ENCODE measurements at places on chromosomes 4 and X. TPM values are rescaled to one million over a fixed set of nuclear protein-coding genes. Genes with fewer than 3 reads are reported as not detected.

- DNase-seq = no peak
Measured at GRCh38 chr4:150974750-150975149, 40.3 kb downstream of the LRBA start.

The LRCH2 gene
- total RNA-seq = 4.8 TPM

The TMPRSS11A gene
- total RNA-seq = 0.81 TPM

- DNase-seq = no peak
Measured at GRCh38 chr4:61556277-61556676, 356.2 kb downstream of the ADGRL3 start.

The RNF175 gene
- 11.3 TPM for total RNA-seq

The ARSJ gene
- total RNA-seq = 4.9 TPM

DNA sequence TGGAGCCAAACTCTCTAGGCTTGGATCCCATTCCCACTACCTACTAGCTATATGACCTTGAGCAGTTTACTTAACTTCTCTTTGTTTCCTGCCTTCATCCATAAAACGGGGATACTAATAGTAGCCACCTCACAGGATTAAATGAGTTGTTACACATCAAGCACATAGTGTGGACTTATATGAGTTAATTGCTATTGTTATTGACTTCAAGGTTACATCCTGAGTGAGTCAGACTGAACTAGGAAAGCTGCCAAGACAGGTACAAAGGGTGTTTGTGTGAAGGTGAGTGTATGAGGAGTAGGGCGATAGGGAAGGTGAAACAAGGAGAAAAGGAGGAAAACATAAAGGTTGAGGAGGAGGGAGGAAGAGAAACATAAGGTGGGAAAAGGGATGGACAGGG lies 32.2 kb downstream of the TFDP3 start:
- DNase-seq = no peak

DNA sequence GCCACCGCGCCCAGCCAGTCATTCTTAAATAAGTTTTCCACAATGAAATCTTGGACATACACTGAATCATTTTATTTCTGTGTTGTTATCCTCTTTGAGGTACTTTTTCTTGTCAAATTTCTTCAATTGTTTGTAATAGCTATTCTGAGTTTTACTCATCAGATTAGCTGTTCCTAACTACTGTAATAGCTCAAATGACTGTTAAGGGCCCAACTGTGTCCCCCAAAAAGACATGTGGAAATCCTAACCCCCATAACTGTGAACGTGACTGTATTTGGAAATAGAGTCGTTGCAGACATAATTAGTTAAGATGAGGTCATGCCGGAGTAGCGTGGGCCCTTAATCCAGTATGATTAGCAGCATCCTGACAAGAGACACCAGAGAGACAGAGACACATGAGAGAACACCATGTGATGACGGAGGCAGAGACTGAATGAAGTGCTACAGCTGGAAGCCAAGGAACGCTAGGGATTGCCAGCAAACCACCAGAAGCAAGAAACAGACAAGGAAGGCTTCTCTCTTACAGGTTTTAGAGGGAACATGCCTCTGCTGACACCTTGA lies 22.9 kb downstream of the ACOT9 start:
- DNase-seq = no peak

The SLITRK2 gene
- total RNA-seq = 5.4 TPM

The KIT gene
- 19.5 TPM for total RNA-seq

The PAGE2B gene
- not detected for total RNA-seq

DNA sequence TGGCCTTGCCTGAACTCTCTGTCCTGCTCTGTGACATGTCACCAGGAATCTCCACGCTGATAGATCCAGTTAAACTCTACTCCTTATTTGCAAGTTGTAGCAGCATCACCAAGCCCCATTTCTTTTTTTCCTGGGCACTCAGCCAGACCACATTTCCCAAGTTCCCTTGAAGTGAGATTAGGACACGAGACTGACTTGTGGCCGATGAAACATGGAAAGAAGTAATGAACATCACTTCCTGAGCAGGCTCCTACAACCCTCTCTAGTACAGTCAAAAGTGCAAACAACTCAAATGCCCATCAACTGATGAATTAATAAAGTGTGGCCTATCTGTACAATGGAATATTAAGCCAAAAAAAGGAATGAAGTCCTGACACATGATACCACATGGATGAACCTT lies 74.6 kb downstream of the MAP3K15 start:
- DNase-seq = no peak

DNA sequence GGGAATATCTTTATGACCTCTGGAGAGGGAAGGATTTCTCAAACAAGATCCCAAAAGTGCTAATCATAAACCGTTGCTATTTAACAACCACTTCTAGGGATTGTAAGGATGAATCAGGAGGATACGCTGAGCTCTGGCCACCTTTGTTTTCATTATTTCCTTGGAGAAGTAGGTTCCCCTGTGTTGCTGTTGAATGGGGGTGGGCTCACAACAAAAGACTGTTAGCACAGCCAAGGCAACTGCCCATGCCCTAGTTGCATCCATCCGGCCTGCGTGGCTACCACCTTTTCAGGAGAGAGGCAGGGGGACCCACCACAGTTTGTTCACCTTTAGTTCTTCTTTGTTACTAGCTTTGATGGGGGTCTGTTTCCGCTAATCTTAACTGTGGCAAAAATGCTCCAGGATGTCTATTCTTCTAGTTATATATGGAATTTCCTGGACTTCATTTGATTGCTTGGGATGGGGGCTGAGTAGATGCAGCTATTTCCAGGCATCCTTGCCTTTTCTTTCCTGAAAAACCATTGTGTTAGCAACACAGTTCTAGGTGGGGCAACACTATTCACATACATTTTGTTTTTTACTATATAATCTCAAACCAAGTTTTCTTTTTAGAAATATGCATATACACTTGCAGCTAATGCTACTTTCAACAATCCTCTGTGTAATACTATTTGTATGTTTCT lies 95.4 kb downstream of the KDR start:
- no peak for DNase-seq

The NHS gene
- 27.8 TPM for total RNA-seq

GRCh38 chrX:81229901-81230300 lies 28.0 kb downstream of the SH3BGRL start:
- no peak for DNase-seq

DNA sequence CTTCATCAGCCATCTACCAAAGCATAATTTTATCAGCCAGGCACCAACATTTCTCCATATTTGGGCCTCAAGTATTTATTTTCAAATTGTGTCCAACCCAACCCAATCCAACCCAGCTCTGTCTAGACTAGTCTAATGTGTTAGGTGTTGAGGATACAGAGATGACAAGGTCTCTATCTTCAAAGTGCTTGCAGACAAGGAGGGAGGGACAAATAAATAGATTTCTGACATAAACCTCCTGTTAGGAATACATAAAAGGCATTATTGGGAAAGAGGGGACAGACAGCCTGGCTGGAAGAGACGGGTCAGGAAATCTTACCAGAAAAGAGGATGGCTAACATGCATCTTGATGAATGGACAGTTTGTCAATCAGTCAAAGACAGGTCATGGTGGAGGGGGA lies 115.4 kb upstream of the RPS6KA3 start:
- no peak for DNase-seq

The PRSS12 gene
- 14.1 TPM for total RNA-seq

- DNase-seq = no peak
Measured at GRCh38 chr4:140188975-140189374, 35.0 kb upstream of the MAML3 start.

DNA sequence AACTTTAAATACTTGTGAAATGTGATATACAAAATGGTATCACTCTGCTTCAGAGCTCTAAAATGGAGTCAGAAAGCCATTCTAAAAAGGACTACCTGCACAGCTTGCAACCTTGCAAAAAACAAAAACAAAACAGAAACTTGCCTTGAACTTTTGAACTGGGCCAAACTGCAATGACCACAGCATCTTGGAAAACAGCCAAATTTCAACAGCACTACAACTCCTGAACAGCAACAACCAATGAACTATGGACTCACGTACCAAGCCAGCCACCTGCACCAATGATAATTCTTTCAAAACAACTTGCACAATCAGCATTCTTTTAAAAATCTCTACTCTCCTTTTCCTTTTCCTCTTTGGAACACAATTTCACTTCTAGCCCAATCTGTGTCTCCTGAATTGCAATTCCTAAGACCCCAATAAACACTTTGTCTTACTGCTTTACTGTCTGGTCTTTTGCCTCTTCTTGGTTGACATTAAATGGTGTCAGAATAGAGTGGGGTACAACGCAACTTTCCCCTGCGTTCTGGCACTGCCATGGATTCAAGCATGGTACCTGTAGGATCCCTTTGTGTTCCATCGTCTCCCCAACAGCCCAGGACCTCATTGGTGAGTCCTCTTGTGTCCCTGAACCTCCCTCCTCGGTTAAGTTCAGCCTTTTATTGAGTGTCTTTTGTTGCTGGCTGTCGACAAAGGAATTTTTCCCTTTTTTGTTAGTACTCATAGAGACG lies 35.7 kb upstream of the FMR1 start:
- no peak for DNase-seq

- no peak for DNase-seq
Measured at GRCh38 chrX:2549876-2550275, 49.1 kb upstream of the DHRSX start.

DNA sequence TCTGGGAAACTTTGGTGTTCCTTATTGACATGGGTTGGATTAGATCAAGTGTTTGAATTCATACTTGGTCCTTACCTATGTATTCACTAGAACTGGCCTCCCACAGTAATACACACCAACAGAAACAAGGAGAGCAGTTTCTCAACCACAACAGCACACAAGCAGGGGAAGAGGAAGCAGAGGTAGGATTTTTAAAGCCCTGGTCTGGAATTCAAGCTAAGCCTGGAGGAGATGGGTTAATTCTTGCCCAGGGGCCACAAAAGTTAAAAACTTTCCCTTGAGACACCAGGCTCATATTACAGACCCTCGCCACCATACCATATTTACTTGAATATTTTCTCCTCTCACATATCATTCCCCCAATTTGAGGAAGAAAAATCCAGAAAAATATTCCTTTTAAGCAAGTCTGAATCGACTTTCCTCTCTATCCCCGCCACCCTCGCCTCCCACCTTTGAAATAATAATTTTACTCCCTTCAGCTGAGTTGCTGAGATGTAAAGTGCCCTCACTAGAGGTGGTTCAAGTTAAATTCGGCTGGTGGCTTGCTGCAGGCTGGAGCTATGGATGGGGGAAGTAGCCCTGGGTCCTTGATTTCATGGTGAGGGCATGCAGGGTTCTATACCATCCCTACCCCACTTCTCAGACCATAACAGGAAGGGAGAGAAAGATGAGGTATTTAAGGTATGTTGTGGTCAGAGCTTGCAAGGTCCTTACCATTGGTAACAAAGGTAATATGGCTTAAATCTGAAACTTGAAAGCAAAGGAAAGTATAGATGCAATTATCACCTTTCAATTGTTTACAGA lies 440.2 kb downstream of the INPP4B start:
- no peak for DNase-seq

GRCh38 chrX:144388738-144389137 lies 504.9 kb downstream of the UBE2NL start:
- DNase-seq = no peak

The TKTL1 gene
- 0.56 TPM for total RNA-seq

- DNase-seq = no peak
Measured at GRCh38 chrX:137236837-137237236, 203.0 kb upstream of the GPR101 start.

The CLGN gene
- 3.0 TPM for total RNA-seq

- no peak for DNase-seq
Measured at GRCh38 chr4:2252530-2253091, 9.3 kb downstream of the MXD4 start.

The GPR119 gene
- 21.9 TPM for total RNA-seq

DNA sequence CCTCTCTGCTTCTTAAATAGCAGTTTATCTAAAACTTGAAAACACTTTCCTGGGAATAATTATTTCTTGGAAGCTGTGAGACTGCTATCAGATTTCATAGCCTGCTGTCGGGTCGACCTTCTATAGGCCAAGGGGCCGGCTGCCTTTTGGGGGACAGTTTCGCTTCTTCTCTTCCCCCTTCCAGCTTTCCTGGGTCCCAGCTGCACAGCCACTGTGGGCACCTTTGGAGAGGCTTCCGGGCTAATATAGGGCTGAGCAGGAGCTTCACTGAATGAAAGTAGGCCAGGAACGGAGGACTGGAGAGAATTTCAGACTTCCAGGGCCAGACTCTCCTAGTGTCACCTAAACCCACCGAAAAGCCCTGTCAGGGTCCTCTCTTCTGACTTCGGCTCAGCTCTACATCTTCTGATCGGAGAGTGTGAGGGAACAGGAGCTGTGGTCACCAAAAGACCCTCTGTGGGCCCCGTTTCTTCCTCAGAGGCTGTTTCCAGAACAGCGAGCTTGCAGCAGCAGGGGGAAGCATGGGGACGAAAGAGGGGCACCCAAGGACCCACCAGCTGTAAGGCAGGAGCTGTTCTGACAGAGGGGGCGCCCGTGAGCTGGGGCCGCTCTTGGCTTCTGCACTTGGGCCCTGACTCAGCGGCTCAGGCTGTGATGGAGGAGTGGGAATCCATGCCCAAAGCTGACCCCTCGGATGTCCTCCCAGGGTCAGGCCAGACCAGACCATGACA lies 620.6 kb downstream of the BCOR start:
- DNase-seq = no peak

The HERC5 gene
- total RNA-seq = 1.4 TPM

GRCh38 chr4:169640261-169640870 lies 20.0 kb downstream of the CLCN3 start:
- no peak for DNase-seq

GRCh38 chr4:154082760-154083535 lies 294.1 kb upstream of the SFRP2 start:
- no peak for DNase-seq

DNA sequence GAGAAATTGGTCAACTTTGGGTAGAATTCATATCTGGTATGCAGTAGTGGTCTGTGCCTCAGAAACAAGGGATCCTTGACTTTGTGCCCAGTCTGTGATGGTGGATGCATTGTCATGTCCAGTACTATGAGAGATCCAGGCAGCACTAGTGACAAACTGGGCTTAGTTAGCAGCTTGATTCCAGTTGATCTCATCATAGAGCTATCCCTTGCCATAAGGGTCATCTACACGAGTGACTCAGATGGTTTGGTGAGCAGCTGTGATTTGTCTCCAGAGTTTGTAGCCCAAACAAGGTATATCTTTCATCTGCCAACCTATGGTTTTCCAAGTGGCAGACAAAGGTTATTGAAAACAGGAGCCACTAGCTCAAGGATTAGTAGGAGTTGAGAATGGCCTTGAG lies 298.8 kb downstream of the GBA3 start:
- DNase-seq = no peak

DNA sequence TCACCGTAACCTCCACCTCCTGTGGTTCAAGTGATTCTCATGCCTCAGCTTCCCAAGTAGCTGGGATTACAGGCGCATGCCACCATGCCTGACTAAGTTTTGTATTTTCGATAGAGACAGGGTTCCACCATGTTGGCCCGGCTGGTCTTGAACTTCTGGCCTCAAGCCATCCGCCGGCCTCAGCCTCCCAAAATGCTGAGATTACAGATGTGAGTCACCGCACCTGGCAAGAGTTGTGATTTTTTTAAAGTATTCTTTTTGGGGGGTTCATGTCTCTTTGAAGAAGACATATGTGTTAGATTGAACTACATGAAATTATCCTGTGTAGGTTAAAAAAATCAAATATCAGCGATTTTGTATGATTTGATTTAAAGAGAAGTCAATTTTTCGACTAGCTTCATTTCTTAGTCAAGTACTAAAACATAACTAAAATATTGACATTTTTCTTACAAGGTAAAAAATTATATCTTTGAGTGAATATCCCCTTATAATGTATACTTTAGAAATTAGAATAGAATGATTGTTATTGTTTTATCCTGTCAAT lies 60.3 kb upstream of the ANTXR2 start:
- no peak for DNase-seq

- DNase-seq = no peak
Measured at GRCh38 chr4:144450526-144450925, 195.4 kb upstream of the HHIP start.

The RIBC1 gene
- total RNA-seq = 2.7 TPM

Data from type B pancreatic cell (in vitro differentiated cells).